ENCODE measurements at places on chromosomes 11 and 22.

GRCh38 chr11:46363455-46364005, 16.3 kb downstream of the DGKZ start:
- no peak for DNase-seq

DNA sequence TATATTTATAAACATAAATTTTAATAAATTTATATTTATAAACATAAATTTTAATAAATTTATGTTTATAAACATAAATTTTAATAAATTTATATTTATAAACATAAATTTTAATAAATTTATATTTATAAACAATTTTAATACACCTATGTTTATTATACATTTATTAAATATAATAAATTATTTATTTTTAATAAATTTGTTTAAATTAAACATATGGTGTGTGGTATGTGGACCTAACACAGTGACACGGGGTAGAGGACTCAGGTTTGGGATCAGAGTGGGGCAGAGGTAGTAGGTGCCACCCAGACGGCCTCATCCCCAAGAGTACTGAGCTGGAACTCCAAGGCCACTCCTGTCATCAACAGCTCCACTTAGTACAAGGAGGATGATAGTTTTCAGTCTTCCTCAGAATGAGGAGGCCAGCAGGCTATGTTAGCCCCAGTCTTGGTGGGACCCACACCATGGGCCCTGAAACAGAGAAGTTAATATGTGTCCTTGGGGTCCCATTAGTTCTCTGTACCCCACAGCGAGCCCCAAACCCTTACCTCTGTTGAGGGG, 46.7 kb upstream of the BID start:
- no peak for DNase-seq

- no peak for DNase-seq
Observed at GRCh38 chr11:36010010-36010740, 66.3 kb downstream of the LDLRAD3 start.

DNA sequence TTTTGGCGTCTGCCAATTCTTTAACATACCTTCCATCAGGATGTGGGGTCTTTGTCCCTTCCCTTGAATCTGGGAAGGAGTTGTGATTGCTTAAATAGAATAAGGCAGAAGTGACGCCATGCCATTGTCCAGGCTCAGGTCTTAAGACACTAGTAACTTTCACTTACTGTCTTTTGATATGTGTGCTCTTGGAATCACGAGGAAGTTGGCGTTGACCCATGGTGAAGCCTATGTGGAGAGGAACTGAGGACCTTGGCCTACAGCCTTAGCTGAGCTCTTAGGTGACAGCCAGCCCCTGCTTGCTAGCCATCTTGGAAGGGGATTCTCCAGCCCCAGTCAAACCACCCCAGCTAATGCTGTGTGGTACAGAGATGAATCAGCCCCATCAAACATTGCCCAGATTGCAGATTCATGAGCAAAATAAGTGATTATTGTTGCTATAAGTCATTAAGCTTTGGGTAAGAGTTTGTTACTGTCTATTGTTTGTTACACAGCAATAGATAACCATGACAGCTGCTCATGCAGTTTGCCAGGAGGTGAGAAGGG, 17.6 kb upstream of the CLPB start:
- no peak for DNase-seq

- no peak for DNase-seq
Observed at GRCh38 chr11:4680341-4680740, 17.3 kb downstream of the OR51E2 start.

DNA sequence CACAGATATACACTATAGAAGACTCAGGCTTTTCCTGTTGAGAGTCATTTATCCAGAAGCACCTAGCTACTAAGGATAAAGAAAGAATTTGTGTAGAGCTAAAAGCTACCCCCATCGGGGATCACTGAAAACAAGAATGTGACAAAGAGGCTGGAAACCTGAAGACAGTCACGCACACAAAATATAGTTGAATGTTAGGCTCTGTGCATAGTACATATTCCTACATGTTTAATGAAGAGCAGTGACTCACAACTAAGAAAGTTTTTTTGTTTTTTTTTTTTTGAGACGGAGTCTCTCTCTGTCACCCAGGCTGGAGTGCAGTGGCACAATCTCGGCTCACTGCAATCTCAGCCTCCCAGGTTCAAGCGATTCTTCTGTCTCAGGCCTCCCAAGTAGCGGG, 8.4 kb downstream of the OR10V1 start:
- DNase-seq = no peak

GRCh38 chr11:27231530-27231929, 131.5 kb downstream of the CCDC34 start:
- no peak for DNase-seq

GRCh38 chr11:61127991-61128390, 25.7 kb downstream of the CD5 start:
- DNase-seq = no peak

DNA sequence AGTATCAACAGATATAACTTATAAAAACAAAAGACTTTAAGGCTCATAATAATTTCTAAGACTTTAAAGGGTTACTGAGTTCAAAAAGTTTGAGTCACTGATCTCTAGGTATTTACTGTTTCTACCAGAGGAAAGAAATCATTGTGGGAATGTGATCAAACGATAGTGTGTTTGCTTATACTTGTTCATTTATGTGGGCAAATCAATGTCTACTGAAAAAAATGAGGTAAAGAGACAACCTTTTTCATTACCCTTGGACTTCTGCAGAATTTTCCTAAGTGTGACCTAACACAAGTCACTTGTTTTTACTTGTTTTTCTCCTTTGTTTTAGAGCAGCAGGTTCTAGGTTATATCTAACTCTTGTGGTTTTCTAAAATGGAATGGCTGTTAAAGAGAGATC, 65.4 kb downstream of the PRR5L start:
- DNase-seq = no peak

DNA sequence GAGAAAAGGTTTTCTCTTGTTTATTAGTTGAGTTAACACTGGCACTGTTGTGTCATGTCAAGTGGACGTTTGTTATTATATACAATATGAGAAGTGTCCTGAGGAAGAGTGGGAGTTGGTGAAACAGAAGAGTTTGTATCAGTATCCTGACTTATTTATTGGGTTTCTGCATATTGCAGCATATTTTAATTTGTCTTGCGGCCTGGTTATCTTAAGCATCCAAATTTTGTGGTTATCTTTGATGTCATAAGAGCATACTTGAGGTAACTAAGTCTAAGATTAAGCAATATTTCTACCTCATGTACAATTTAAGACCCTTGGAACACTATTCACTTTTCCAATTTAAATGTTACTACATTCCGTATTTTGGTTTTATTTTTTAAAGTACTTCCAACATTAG, 103.5 kb downstream of the DDX10 start:
- DNase-seq = no peak

DNA sequence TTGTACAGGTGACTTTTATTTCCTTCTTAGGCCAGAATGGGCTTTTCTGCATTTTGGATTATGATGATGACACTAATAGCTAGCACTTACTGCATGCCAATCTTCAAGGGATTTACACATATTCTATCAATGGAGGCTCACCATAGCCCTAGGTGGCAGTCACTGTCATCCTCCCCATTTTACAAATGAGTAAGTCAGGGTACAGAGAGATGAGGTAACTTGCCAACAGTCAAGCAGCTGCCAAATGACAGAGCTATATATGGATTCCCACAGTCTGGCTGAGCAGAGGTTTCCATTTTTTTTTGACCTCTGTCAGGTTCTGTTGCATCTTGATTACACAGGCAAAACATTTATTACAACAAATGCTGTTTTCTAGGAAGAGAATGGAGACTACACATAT, 23.8 kb upstream of the C11orf96 start:
- DNase-seq = no peak

Data from stimulated activated CD8-positive, alpha-beta memory T cell treated with anti-CD3 and anti-CD28 coated beads, Interleukin-15, amount 100 ng/mL, for 1 hour (primary cell).